ENCODE measurements at places on chromosomes 7 and 10.

DNA sequence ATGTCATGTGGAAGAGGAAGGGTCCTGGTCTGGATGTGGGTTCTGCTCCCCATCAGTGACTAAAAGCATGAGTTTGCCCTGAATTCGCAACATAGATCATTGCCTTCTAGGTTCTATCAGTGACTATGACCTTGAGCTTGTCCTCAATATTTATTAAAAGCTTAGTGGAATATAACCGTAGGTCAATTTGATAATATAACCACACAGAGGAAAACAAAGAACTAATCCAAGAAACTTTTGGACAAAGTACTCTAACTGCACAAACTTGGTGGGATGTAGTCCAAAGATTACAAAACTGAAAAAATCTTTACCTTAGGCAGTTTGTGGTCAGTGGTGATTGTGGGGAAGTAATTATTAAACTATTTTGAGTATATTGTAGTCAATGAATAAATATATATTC is 152.9 kb downstream of the CYP26A1 start:
- DNase-seq = no peak

GRCh38 chr7:55887821-55888247 is 578 bp downstream of the ZNF713 start:
- DNase-seq = no peak

DNA sequence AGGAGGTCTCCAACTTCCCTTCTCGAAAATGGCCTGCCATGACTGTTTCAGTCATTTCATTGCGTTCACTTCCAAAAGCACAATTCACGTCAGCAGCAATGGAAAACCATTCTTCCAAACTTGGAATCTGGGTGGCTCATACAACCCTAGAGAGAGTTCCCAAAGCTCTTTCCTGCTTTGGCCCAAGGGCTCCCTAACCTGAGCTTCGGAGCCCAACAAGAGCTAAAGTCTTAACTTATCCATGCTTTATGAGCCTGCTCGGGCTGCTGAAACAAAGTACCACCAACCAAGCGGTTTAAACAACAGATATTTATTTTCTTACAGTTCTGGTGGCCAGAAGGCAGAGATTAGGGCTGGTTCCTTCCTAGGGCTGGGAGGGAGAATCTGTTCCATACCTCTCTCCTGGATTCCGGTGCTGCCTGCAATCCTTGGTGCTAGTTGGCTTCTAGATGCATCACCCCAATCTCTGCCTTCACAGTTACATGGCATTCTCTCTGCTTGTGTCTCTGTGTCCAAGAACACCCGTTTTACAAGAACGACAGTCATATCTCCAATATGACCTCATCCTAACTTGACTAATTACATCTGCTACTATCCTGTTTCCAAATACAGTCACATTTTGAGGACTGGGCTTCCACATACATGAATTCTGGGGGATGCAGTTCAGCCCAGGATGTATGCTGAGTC is 33.5 kb downstream of the CAMK2B start:
- DNase-seq = no peak

DNA sequence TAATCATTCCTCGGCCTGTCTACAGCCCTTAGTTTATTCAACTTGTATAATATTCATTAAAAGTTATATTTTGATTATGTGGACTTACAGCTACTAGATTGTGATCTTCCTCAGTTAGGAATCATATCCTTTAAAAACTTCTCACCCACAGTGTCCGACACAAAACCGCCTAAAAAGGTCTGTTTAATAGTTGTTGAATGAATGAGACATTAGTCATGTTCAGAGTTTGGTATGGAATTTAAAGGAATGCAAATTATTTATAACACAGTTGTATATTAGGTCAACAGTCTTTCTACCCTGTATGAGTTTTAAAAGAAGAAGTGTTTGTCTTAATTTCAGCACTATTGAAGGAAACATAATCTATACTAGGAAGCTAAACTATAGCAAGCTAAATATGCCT is 390.0 kb downstream of the ARL4A start:
- DNase-seq = peak; percentile 86

- DNase-seq = no peak
These were observed 215.5 kb upstream of the PRKCQ start for GRCh38 chr10:6795541-6795940.

DNA sequence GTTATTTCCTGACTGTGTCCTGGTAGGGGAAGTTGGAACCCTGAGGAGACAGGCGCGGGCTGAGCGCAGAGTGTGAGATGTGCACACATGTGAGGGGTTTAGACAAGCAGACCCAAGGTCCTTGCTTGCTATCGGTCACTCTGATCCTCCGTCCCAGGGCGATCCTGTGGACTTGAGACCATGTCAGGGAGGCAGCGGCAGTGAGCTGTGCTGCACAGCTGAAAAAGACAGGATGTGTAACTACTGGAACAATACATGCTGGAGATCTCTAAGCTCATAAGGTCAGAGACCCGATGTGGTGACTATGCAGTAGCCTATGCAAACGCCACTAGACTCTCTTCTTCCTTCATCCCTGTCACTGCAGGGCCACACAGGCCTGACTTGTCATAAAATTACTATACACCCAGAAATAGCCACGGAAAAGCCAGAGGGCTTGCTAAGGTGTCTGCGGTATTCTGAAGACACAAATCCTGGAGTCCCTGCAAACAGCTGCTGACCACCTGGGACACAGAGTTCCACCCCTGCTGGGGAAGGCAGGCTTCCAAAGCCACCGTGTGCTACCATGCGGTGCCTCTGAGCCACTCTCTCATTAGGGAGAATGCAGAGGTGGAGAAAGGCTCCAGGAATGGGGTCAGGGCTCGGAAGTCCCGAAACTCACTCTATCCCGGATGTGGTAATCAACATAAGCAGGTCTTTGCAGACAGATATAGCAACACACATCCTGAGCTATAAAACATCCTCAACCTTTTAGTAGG is 91.1 kb upstream of the DDC start:
- DNase-seq = peak; percentile 67

DNA sequence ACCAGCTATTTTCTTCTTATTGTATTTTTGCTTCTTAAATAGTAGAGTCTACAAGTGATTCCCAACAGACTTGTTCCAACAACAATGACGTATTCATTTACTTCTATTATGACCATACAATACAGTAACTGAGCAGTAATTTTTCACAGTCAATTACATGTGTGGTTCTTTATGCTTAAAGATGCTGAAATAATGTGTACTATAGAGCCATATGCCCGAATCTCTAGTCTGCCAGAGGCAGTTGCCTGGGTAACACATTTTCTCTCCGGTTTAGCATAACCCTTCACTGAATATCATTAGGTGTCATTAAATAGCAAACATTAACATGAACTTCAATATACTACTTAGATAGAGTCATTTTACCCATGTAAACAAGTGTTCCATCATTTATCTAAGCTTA is 75.0 kb downstream of the SLC25A13 start:
- DNase-seq = no peak

DNA sequence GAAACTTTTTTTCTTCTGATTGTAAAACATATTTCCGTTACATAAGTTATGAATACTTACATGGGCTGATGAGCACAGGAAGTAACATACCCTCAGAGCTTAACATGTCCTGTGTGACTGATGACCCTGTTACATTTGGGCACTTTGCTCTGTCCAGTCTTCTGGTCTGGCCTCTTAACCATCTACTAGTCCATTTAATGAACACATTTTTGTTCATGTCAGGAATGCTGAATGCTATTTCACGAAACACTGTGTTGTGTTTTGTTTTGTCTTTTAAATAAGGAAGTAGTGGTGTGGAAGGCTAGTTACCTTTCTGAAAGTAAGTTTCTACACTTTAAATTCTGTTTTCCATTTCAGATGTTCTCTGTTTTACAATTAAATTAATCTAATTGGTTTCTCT is 77.7 kb downstream of the RBM33 start:
- DNase-seq = no peak

DNA sequence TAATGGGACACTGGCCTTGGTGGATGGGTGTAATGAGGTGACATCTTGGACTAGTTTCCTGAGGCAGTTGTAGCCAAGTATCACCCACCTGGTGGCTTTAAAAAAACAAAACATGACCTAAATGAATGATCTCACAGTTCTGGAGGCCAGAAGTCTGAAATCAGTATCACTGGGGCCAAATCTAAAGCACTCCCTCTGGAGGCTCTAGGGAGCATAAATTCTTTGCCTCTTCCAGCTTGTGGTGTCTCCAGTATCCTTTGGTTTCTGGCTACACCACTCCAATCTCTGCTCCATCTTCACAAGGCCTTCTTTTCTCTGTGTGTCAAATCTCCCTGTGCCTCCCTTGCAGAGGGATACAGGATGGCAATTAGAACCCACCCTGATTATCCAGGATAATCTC is 342.9 kb downstream of the CALN1 start:
- DNase-seq = no peak

DNA sequence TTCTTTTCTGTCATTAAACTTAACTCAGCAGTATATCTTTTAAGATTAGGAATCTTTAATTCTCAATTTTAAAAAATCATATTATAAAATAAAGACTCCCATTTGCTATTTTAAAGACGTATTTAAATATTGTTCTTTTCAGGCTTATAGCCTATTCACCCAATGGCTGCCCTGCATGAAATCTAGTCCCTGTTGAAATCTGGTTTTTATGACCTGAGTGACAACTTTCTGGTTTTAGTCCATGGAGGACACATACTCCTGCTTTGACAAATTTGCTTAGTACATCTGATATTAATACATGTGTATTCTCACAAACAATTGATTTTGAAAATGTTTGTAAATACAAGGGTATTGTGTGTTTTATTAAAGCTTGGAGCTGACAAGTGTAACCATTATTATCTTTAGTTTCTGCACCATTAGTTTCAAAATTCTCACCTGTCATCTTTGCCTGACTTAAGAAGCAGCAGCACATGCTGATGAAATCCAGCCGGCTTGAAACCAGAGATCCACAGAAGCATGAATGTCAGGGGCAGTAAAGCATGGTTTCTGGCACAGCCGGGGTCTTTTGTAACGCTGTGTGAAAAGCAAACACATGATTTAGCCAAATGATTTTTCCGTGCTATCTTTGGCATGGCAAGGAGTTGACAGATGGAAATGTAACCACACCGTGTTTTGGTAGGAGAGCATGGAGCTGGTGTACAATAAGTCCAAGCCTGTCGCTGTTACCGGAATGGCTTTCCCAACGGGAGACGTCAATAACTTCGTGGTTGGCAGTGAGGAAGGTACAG is 262.8 kb downstream of the DYNC1I1 start:
- no peak for DNase-seq

DNA sequence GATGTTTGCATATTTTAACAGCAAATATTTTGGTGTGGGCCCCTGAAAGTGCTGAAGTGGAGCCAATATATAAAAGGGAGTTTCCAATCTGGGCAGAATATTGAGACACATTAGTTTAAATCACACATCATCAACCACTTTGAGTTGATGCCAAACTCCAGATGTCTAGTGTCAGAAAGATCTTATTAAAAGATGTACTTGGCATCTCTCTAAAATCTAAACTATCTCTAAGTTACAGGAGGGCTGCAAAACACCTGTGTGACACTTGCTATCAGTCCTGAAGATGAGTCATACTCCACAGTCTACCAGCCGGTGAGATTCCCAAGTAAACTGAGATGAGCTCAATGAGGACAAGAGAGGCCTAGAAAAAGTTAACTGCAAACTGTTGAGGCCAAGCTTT is 11.4 kb downstream of the JAZF1 start:
- peak; percentile 41 for DNase-seq

DNA sequence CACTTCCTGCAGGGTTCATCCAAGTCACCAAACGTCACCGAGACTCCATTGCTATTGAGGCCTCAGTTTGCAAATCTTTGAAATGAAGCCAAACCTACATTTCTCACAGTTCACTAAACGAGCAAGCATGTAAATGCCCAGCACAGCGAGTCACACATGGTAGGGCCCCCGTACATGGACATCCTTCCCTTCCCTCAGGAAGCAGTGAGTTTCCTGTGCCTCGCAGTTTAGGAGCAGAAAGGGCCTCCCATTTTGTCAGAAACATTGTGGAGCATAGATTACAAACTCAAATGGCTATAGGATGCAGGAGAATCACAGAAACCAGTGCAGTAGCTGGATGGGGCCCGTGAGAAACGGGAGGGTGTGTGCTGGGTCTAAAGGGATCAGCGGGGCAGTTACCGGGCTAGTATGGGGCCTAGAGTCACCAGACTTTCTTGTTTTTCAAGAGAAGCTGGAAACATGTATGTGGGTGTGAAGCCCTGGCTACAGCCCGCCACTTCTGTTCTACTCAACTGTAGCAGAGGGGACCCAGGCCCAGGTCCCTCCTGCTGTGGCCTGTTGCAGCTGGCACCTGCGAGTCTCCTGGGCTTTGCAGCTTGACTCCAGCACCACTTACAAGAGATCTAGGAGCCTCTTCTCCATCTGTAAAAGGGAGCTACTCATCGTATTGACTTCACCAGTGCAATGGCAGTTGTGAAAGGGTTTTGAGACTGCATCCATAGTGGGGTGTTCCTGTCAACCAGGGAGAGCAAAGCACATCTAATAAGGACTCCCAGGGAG is 14.2 kb upstream of the SLC18A3 start:
- DNase-seq = no peak

- peak; percentile 21 for DNase-seq
These were observed 3.9 kb upstream of the SAR1A start for GRCh38 chr10:70174058-70174741.

DNA sequence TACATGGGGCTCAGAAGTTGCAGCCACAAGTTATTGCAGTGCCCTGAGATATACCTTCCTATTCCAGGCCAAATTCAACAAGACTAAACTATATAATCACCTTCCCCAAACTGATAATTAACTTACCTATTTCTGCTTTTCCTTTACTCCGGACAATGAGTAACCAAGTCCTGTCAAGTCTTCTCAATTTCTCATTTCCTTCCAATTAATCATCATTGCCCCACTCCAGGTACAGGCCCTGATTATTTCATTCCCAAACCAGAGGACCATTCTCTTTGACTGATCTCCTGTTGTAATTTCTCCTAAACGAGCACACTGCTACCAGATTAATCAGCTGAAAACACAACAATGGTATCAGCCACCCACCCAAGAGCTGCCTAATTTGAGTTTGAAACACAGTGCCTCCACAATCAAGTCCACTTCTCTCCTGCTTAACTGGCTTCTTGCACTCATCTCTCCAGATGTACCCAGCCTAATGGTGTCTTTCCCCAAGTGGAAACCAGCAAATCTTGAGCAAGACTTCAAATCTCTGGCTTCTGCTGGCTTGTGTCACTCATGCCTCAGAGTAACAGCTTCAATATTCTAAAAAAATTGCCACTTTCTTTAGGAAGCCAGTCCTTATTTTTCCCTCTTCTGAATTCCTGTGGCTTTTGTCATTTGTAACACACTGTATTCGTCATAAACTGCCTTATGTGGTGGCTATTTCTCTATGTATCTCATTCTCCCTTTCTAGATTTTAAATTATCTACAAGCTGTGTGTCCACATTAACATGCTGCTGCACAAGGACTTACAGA is 89.1 kb downstream of the CDK6 start:
- DNase-seq = peak; percentile 68

DNA sequence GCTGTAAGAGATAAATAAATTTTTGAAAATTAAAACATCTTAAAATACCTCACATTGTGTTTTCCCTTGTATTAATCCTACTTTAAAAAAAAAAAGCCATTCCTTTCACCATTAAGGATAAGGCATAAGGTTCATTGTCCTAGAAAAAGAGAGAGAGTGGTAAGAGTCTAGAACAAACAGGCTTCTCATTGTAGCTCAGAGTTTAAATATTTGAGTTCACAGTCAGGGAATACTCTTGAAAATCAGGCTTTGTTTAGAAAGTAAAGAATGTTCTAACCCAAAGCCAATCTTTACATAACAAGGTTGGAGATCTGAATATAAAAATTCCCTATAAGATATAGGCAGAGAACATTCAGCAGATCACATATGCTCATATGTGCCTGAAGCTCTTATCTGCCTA is 40.2 kb upstream of the TES start:
- no peak for DNase-seq

All from HCEC 1CT (cell line).